C1 segment of cervical spinal cord (tissue), 14 donors: ENCODE measurements at places on chromosomes 4 and X.
A peak's percentile ranks its signal among the peaks of the same experiment; 100 is the strongest.

DNA sequence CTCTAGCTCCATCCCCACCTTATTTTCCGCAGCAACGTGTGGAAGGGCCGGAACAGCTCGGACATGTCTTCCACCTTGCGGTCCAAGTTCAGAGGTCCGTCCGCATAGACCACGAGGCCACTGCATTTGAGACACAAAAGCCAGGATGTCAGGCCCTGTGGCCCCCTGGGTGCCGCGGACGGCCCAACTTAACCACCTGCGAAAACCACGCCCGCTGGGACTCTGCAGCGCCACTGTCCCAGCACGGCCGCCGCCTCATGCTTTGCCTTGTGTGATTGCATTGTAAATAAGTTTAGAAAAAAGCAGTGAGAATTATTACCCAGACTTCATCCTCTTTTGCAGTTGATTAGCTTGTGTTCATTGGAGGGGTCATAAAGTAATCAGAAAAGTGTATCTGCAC is 58.2 kb upstream of the MXD4 start:
- DNase-seq = no peak

- no peak for DNase-seq
Observed at GRCh38 chrX:19615361-19615910, 100.1 kb upstream of the MAP3K15 start.

GRCh38 chrX:109966246-109966645 is 36.7 kb upstream of the TMEM164 start:
- no peak for DNase-seq

DNA sequence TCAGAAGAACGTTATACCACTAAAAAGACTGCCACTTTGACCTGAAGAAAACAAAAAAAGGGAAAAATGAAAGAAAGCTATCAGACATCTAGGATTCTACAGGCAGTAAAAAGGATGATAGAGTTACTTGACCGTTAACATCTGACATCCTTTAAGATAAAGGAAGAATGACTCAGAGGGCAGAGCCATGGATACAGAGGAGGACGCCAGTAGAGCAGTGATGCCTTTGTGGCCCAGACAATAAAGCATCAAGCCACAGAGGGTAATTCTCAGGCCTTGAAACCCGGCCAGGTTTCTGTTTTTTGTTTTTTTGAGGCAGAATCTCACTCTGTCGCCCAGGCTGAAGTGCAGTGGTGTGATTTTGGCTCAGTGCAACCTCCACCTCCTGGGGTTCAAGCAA is 9.5 kb upstream of the BEX1 start:
- no peak for DNase-seq

GRCh38 chr4:3469386-3470243 is 6.5 kb downstream of the DOK7 start:
- DNase-seq = no peak

DNA sequence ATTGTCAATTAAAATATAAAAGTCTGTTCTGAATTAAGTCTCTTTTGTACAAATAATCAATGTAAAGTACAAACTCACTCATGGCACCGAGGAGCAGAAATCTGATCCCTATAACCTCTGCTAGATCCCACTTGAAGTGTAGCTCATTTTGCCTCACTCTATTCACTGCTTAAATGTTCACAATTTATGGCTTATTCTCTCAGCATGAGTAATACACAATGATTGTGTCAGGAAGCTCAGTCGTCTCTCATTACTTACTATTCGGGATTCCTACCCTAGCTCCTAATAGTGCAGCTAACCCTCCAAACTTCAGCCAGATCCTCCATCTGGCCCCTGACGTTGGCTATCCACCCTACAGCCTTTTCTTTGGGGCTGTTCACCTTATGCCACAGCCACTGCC is 4.7 kb upstream of the AMMECR1 start:
- DNase-seq = no peak

DNA sequence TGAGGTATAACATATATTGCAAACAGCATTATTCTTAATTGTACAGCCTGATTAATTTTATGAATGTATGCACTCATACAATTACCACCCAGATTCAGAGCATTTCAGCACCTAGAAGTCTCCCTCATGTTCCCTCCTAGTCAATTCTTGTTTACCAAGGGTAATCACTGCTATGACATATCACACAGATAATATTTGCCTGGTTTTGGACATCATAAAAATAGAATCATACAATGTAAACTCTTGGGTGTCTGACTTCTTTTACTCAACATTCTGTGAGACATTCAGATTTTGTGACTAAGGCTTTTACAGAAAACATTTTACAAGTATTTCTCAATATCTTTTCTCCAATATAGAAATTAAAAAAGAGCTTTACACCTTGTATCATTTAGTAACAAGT is 66.9 kb downstream of the PTPN13 start:
- DNase-seq = no peak

GRCh38 chr4:184745831-184746795 is 12.2 kb upstream of the CENPU start:
- no peak for DNase-seq

- DNase-seq = no peak
Observed at GRCh38 chrX:141341341-141341740, 99.0 kb upstream of the SPANXC start.

DNA sequence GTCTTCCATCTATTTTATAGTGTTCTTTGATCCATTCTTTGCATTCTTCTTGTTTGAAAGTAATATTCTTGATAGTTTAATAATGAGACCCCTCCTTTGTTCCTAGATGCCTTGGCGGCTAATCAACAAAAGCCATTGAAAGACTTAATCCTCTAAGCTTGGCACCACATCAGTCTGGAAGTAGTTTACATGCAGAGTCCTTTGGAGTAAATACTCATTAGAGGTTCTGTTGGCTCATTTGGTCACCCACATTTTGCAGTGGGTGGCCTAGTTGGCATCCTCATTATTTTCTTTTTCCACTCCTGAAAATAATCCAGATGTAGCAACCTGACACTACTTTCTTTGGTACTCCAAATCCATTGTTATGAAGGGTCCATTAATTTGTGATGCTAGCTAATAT is 64.5 kb downstream of the DKK2 start:
- no peak for DNase-seq

GRCh38 chr4:4560136-4560535 is 18.3 kb upstream of the STX18 start:
- DNase-seq = no peak

GRCh38 chr4:47914926-47915237 is 499 bp upstream of the NFXL1 start:
- no peak for DNase-seq

DNA sequence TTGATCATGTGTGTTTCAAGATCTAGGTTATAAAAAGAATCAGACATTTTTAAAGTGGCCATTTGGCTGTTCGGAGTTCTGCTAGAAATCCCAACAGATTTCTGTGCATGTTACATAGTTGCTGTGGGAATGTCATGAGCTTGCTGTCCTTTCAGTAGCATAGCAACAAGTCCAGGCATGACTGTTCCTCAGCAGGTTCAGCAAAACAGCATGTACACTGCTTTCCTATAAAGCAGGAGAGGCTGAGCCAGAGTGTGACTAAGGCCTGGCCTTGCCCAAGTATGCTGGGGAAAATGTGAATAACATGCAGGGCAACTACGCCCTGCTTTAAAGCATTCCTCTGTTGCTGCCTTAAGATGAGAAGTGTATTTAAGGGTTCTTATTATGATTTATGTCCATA is 217.1 kb upstream of the SMIM31 start:
- DNase-seq = no peak

DNA sequence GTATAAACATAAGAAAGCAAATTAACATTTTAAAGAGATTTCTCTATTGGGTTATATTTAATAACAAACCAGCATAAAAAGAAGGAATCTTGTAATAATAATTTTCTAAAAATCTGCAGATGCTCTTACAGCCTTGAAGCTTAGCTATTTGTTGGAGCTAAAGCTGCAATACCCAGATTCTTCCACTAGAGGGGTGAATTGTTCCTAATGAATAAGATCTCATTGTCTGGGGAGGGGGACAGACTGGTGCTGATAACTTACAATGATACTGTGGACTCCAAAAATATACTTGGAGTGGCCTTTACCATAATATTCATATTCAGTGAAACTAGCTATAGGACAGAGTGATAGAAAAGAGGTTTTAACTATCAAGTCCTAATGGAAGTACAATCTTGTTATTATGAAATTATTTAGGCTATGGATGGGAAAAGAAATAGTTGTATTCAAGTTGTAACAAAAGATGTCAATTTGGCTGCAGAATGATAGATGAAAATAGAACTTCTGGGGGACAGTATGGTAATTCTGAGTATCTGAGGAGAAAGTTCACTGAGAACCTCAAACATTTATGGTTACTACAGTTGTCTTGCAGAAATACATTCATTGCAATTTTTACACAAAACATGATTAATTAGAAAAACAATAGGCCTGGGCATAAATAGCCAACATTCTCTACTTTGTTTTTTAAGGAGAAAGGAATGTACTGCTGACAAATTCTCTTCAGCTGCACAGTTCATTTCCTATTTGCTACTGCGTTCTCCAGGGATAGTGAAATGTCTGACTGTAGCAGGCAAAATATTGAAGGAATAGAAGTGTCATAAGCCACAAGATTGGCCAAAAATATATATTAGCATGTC is 443.3 kb downstream of the GBA3 start:
- DNase-seq = no peak

GRCh38 chr4:76644831-76645485 is 209.9 kb downstream of the SHROOM3 start:
- DNase-seq = no peak

DNA sequence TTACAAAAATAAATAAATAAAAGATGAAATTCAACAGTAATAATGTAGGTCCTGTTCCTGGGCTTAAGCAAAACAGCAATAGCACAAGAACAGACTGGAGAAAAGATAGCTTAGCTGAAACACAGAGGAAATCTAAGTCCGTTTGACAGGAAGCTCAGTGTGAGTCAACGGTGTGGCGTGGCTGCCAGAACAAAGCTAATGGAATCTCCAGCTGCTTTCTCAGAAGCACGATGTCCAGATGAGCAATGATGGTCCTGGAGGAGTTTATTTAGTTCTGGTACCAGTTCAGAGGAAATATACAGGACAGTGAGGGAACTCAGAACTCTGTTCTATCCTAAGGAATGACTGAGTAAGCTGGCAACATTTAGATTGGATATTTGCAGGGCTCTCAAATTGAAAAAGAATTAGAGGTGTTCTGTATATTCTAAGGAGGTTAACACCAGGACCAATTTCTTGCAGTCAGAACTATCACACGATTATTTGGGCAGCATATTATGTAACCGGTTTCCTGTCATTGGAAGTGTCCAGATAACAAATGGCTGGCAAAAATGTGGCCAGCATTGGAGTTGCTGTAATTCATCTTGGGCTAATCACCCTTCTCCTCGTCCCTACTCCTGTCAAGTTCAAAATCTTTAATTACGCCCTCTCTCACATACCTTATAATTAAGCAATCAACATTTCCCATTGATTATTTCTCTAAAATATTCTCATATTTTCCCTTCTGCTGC is 12.7 kb downstream of the GAB3 start:
- no peak for DNase-seq

DNA sequence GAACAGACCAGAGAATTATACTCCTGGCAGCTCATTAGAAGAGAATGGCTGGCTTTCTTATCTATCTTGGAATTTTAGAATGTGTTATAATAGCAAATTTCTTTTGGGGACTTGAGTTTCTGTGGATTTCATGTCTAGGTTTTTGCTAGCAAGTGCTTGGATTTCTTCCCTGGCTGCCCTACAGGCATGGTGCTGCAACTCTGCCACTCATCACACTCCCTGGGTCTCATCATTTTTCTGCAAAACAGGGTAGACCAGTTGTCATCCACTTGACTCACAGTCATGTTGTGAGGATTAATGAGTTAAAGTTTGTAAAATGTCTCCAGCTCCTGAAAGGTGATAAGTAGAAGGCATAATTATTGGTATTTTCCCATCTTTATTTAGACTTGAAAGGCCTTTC is 60.7 kb upstream of the LCORL start:
- DNase-seq = no peak

- DNase-seq = no peak
Observed at GRCh38 chrX:35665311-35665710, 132.8 kb upstream of the MAGEB16 start.

GRCh38 chr4:138602664-138603063 is 360.5 kb upstream of the SLC7A11 start:
- DNase-seq = no peak

GRCh38 chr4:108003982-108004515 is 14.4 kb downstream of the HADH start:
- DNase-seq = no peak

DNA sequence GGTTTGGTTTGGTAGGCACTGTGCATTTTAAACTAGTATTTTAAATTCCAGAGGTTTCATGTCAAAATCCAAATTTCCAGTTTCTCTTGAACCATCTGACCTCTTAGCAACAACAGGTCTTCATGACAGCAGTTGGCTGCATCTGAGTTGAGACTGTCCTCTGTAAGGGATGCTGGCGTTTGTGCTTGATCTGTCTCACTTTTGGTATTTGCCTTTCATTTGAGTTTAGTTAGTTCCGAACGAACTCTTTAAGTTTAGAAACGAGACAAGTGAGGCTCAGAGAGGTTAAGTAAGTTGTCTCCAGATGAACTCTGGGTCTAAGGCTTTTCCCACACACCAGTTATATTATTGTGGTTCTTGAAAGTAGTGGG is 29.1 kb downstream of the SPARCL1 start:
- no peak for DNase-seq

GRCh38 chr4:108035691-108036090 is 46.0 kb downstream of the HADH start:
- DNase-seq = no peak

DNA sequence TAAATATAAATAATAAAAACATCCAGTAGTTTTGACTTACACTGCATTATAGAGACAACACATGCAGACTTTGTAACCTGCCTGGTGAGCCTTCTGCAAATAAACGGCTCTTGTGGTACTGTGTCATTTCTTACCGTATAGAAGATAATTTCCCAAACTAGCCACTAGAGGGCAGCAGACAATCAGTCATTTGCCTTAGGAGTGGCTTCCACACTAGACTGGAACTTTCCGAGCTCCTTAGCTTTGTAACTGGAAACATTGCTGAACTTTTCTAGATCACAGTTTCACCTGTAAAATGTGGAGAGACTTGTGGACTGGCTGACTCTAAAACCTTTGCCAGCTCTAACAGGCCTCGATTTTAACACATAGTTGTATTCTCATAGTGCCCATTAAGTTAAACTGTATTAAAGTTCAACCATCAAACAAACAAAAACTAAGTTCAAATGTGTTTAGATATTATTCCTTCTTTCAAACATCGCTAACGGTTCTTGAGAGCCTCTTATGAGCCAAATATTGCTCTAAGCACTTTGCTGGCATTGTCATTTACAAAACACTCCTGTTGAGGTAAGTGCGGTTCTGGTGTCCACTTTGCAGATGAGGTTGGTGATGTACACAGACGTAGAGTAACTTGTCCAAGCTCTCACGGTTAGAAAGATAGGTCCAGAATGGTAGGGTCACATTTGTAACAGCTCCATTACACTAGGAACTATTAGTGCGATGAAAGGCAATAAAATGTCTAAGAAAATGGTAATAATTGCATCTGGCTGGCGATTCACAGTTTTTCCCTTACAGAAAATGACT is 345.5 kb downstream of the ANK2 start:
- DNase-seq = peak; percentile 70

DNA sequence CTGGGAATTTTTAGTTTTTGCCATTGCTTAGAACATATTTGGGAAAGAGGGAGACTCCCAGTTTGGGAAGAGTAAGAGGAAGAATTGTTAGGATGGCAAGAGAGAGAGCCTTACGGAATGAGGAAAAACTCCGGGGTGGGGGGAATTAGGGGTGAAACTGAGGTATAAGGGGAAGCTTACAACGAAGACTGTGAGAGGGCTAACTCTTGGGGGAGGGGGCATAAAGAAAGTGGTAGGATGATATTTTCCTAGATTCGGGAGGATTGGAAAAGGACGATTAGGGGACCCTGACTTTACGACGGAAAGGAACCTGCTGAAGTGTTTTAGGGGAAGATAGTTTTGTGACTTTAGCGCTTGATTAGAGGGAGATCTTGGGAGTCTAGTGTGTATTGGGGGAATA is 86.2 kb upstream of the HPRT1 start:
- no peak for DNase-seq
